Kidney tubule cell (primary cell): ENCODE measurements at places on chromosomes 13 and 19.

DNA sequence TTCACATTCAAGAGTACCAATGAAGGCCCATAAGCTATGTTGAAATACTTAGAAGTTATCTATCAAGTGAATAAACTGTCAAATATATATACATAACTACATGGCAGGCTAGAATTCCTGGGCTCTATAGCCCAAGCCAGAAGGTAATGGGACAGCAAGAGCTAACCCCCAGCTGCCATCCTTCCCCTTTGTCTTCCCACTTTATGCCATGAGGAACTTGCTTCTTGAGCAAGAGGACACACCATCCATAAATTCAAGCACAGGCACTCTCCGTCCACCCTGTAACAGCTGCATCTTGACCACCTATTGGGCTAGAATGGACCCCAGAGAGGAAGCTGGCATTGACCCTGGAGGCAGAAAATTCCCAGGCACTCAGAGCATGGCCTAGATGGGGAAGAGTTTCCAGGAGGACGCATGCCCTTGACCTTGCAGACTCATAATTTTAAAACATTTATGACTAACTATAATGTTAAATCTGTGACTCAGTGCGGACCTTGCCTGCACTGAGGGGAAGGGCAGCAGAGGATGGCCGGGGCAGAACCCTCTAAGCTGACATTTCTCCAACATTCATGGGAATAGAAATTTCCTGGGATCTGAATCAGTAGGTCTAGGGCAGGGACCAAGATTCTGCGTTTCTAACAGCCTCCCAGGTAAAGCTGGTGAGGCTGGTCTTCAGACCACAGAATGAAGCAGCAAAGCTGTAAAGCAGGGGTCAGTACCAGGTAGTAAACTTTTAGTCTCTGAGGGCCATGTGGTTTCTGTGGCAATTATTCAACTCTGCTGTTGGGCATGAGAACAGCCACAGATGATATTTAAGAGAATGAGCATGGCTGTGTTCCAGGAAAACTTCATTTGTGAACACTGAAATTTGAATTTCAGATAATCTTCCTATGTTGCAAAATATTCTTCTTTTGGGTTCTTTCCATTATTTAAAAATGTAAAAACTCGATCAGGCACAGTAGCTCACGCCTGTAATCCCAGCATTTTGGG, 71.4 kb upstream of the CLDN10 start:
- DNase-seq: peak; percentile 40

GRCh38 chr19:51020988-51021651, 1.6 kb upstream of the KLK10 start:
- peak; percentile 50 for DNase-seq

DNA sequence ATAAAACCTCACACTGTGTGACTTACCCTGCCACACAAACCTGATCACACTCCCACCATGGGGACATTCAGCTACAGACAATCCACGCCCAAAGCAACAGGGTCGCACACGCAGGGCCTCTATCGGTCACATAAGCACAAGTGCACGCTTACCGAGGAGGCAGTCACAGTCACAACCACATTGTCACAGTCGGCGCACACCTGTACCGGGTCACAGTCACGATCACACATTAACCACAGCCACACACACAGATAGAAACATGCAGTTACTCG, 579 bp downstream of the ZNF566 start:
- DNase-seq: no peak

DNA sequence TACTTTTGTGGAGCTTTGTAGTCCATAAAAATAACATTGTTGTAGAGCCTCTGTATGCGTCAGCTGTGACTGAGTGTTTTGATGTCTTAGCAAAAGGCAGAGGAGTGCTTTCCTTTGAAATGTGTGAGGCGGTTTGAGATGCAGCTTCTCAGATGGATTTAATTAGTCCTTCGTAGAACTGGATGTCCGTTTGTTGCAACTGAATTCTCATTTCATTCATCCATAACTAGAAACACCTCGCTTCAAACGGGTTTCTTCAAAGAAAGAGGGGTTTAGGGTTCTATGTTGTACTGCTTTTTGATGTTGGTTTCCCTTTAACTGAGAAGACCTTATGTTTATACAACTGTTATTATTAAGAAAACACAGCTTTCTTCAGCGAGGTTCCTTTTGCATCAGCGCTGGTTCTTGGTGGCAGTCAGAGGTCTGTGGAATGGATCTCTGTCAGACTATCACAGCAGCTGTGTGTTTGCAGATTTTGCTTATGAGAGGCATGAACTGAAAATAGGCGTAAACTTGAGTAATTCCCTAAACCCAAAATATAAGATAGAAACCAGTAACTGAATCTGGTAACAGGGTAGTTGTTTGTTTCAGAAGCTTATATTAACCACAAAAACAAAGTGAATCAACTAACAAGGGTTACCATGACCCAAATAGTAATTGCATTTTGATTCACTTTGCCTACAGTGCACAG, 194.4 kb downstream of the GGACT start:
- no peak for DNase-seq

- no peak for DNase-seq
Observed at GRCh38 chr19:53660584-53660983, 28.8 kb downstream of the DPRX start.

GRCh38 chr19:1360126-1360817, 23.4 kb upstream of the NDUFS7 start:
- no peak for DNase-seq

GRCh38 chr13:38412266-38412665, 62.6 kb downstream of the UFM1 start:
- DNase-seq: no peak

- DNase-seq: peak; percentile 90
Observed at GRCh38 chr19:1773184-1773583, 19.9 kb downstream of the ONECUT3 start.
